ENCODE measurements at places on chromosomes 16 and 17. TPM values are rescaled to one million over a fixed set of nuclear protein-coding genes. Genes with fewer than 3 reads are reported as not detected.

The OTOA gene
- 0.17 TPM for total RNA-seq

The OR4D1 gene
- total RNA-seq: not detected

The SLC35G6 gene
- not detected for total RNA-seq

The SPAG5 gene
- 31.5 TPM for total RNA-seq

The TBC1D3H gene
- total RNA-seq: not detected

The GNG13 gene
- not detected for total RNA-seq

The GPR139 gene
- not detected for total RNA-seq

Data from MCF 10A (cell line).